ENCODE measurements at places on chromosomes 3 and 15. TPM values are rescaled to one million over a fixed set of nuclear protein-coding genes. Genes with fewer than 3 reads are reported as not detected.

DNA sequence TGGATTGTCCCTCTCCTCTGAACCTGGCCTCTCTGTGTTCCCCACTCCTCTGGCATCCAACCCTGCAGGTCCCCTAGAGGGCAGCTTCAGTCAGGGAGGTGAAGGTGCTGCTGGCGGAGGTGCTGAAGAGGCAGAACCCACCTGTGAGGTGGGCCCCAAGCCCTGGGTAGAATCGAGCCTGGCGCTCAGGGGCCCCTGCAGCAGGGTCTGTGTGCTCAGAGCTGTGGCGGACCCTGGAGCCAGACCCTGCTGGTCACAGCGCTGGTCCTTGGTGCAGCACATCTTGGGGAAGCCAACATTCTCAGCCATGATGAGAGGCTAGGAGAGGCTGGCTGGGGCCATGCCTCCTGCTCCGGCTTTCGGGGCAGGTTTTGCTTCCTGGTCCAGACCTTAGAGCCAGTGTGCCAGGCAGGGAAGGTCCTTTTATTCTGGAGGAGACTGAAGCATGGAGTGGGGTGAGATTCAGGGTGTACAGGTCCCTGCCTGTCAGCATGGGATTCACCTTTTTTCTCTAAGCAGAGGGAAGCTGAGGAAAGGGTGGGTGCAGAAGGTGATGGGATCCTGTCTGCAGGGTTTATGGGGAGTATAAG is 54.7 kb upstream of the TAMM41 start:
- no peak for DNase-seq

- no peak for DNase-seq
Measured at GRCh38 chr3:154112146-154112852, 8.9 kb upstream of the ARHGEF26 start.

DNA sequence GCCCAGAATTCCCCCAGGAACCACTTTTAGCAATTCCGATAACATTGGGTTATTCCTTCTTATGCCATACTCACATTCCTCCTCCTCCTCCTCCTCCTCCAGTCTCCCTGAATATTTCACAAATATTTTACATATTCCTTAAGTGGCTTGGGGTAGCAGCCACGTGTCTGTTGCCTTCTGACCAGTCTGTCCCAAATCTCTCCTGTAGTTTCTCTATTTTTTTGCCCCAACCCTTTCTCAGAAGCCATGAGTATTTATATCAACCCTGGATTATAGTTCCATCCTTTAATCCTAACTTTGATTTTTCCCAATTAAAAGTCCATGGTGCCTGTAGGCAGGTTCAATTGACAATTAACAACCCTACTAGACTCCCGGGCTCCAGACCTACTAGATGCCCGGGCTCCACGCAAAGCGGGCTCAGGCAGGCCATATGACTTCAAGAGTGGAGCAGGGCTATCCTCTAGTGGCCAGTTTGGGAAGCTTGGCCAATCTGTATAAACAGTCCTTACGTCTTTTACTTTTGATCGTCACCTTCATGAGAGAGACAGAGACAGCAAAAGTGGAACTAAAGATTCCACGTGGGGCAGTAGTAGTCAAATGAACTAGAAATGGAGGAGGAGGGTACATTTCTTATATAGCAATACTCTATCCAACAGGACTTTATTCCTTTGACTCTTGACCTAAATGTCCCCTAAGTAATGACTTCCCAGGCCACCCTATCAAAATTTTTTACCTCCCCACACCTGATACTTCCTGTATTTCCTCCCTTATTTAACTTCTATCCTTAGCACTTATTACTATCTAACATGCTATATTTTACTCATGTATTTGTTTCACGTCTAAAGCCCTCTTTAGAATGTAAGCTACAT is 69.7 kb downstream of the USF3 start:
- DNase-seq = peak; percentile 72

DNA sequence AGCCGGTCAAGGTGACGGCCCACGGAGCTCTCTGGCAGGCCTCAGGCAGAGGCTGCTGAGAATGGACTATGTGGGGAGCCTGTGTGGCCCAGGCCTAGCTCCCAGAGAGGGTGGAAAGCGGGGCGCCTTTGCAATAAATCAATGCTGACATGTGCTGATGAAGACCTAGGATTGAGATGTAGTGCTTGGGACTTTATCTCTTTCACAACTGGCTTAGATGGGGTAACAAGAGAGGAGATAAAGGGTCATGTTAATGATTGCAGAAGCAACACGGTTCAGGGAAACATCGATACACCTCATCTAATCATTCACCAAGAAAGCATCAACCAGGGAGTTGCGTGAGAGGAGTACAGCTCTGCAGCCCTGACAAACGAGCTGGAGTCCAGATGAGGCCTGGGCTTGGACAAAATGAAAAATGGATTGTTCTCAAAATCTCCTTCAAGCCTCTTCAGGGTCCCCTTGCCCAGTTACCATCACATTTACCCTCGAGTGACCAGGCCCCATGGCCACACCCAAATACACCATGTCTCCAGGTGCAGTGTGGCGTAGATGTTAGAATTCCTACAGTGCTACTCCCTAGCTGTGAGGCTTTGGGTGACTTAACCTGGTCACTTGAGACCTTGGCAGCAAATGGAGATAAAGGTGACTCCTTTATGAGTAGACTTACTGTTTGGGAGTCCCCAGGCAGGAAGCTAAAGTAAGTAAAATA is 146.4 kb upstream of the LIPC start:
- no peak for DNase-seq

GRCh38 chr3:76673171-76673570 is 366.7 kb upstream of the ROBO2 start:
- no peak for DNase-seq

- DNase-seq = no peak
Measured at GRCh38 chr3:14133876-14134275, 9.0 kb downstream of the TMEM43 start.

GRCh38 chr3:35426366-35426958 is 212.9 kb upstream of the ARPP21 start:
- no peak for DNase-seq

GRCh38 chr3:191221638-191222037 is 22.6 kb downstream of the OSTN start:
- DNase-seq = no peak

GRCh38 chr3:46168583-46169345 is 39.3 kb downstream of the CCR1 start:
- no peak for DNase-seq

DNA sequence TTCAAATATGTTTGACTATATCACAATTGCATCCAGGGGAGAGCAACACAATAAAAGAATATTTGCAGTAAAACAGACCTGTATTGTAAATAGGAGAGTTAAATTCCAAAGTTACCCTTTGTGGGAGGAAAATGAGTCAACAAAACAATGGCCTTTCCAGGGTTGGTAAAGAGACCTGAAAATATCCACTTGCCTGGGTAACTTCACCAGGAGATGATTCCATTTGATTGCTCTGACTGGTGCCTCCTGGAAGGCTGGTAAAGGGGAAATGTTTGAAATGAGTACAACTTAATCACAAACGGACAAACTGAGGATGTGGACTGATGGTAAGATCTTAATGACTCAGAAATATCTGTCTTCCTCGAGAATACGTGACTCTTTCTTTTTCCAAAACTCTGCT is 43.6 kb upstream of the SRGAP3 start:
- DNase-seq = no peak

DNA sequence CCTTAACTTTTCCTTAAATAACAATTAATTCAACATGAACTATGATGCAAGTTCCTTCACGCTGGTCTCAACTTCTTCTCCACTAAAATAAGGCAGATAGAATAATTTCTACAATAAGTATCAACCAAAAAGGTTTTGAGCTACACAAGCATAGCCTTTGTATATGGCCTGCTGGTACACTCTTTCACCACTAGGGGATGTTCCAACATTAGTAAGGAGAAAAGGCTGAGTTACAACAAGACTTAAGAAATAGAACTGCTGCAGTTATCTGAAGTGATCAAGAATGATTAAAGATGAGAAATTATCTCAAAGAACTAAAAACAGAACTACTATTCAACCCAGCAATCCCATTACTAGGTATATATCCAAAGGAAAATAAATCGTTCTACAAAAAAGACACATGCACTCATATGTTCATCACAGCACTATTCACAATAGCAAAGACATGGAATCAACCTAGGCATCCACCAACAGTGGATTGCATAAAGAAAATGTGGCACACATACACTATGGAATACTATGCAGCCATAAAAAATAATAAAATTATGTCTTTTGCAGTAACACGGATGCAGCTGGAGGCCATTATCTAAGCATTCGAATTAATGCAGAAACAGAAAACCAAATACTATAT is 14.4 kb downstream of the ATP13A3 start:
- peak; percentile 68 for DNase-seq

DNA sequence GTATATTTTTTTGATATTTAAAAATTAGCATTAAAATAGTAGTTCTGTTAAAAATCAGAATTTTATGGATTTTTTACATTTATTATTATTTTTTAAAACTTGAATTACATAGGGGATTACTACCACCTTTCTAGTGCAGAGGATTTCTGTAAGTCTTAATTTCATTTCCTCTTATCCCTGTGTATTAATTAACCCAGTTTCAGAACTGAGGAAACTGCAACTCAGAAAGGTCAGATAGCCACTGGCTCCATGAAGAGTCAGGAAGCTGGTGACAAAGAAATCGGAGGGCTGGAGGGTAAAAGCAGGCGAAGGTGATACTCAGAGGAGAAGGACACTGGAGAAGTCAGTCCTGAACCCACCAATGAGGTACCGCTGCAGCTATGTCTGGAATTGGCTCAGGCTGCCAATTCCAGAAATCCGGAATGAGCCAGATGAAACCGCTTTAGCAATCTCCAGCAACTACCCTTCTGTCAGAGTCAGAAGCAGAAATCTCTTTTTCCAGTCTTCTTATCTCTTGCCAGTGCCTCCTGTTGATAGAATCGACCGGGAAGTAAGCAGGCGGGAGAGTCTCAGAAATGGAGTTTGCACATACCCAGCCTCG is 308.5 kb downstream of the SV2B start:
- DNase-seq = no peak

DNA sequence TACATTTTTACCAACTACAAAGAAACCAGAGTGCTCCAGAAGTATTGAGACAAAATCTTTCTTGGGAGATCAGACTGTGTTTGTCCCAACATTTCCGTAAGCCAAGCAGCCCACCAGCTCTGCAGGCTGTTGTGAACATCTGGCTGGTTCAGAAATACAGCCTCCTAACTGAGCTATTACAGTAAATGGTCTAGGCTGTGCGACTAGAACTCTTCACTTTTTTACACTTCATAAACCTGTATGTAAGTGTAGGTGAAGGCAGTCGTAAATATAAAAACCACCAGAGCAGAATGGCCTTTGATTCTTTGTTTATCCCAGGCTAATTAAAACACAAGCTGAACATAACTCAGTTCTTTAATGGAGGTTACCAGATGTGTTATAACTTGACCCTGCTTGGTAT is 235.3 kb downstream of the ARRDC4 start:
- DNase-seq = no peak

- DNase-seq = no peak
Measured at GRCh38 chr3:63706321-63707085, 54.0 kb downstream of the SNTN start.

GRCh38 chr15:83837945-83838571 is 184.1 kb downstream of the ADAMTSL3 start:
- peak; percentile 67 for DNase-seq

DNA sequence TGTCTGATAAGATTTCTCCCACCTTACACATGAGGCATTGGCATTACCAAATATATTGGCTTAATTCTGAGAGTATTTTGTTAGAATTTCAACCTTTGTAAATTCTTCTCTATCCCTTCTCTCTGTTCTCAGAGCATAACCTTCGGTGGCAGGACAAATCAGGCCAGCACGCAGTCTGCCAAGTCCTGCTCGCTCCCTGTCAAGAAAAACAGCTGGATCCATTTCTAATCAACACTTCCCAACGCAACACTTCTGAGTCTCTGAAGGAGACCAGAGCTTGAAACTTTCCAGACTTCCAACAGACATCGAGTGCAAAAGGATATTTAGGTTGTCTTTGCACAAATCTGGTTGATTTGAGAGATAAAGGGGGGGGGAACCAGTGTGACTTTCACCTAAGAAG is 125.7 kb downstream of the SV2B start:
- DNase-seq = no peak

DNA sequence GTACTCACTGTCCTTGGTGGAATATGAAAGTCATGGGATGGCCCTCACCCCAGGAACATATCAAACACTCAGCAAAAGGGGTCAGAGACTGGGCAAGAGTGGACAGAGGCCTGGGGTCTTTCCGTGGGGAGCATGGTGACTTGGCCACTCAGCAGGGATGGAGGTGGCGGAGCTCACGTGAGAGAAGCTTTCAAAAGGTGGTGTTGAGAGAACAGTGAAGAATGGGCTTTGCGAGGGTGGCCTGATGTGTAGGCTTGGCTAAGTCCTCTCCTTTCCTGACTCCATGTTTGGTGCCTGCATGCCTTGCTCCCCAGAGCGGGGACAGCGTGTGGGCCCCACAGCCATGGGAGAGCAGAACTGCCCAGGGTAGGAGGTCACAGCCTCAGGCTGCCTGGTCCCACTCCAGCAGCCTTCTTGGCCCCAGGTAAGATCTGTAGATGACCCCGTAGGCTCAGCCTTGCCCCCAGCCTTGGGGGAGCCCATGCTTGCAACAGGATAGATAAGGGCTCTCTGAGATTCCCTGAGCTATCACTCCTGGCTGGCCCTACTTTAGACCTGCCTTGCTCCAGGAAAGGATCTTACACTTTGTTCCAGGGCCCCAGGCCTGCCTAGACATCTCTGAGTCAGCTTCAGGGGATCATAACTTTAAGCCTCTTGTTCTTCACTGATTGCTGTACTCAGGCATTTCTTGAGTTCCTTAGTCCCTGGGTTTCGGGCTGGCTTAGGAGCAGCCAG is 17.0 kb downstream of the RPLP1 start:
- no peak for DNase-seq

GRCh38 chr3:12869035-12869621 is 27.8 kb upstream of the RPL32 start:
- peak; percentile 15 for DNase-seq

- DNase-seq = no peak
Measured at GRCh38 chr3:59249004-59249403, 199.2 kb upstream of the CFAP20DC start.

DNA sequence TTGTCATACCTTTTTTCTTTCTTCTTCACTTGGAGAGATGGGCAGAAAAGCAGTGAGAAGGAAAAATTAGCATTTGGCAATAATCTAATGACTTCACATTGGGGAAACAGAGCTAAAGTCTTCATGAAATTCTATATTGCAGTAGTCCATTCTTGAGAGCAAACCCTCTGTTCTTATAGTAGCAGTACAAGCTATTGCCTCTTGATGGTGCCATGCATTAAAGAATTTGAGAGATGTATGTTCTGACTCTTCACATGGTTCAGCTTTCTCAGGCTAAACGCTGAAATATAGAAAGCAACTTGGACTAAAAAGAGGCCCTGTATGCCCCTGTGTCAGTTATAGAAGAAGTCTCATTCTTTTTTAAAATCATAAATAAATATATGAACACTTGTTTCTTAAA is 36.0 kb downstream of the PHLDB2 start:
- DNase-seq = peak; percentile 47

PLA2G4E gene
- not detected for polyA plus RNA-seq

PLSCR2 gene
- not detected for polyA plus RNA-seq

SEMA5B gene
- 0.03 TPM for polyA plus RNA-seq

SERINC4 gene
- 0.04 TPM for polyA plus RNA-seq

ANKRD34C gene
- polyA plus RNA-seq = not detected

CYP8B1 gene
- polyA plus RNA-seq = not detected

B3GNT5 gene
- polyA plus RNA-seq = 4.7 TPM

NLGN1 gene
- polyA plus RNA-seq = not detected

MYNN gene
- polyA plus RNA-seq = 12.2 TPM

CTDSPL gene
- 10.6 TPM for polyA plus RNA-seq

Measured in A549 (cell line).